Effector memory CD8-positive, alpha-beta T cell (primary cell): ENCODE measurements at places on chromosomes 5 and 9.

- peaks cover 3% of the 10 kb centered on the region for H3K36me3 ChIP-seq
- no peak for DNase-seq
- no peaks in the 10 kb centered on the region for H3K4me1 ChIP-seq
- peaks cover 18% of the 10 kb centered on the region for H3K27me3 ChIP-seq
Observed at GRCh38 chr5:109506556-109506955, 96.8 kb upstream of the PJA2 start.

DNA sequence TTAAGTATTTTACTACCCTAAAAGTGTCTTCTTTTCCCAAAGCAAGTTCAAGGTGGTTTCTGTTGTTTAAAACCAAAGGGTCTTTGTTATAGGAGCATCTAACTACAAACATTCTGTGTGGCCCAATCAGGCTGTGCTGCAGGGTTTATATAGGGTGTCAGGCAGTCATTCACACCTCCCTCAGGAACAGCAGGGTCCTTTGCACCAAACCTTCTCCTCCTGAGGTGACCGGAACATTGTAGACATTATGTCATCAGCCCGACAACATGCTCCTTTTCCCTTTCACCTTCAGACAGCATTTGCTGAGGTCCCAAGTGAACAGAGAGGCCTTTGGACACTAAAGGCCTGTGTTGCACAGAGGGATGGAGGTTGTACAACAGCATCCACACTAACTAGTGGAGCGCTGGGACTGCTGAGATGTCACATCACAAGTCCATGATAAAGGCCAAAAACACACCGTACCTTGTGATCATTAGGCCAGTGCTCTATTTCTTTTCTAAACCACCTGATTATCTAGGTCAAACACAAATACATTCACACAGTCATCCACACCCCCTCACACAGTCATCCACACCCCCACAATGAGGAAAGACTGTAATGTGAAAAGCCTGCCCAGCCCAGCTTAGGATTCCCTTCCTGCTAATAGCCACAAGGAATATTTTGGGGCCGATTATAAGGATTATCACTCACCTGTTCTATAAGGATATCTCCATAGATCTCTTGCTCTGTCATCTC lies 123.8 kb upstream of the VLDLR start:
- no peaks in the 10 kb centered on the region for H3K36me3 ChIP-seq
- no peak overlapping the region for H3K27ac ChIP-seq
- no peak for DNase-seq
- H3K4me3 ChIP-seq: no peak overlapping the region
- H3K27me3 ChIP-seq: no peaks in the 10 kb centered on the region

GRCh38 chr9:87550253-87550954 lies 52.7 kb downstream of the DAPK1 start:
- no peak for DNase-seq
- H3K4me1 ChIP-seq: no peaks in the 10 kb centered on the region
- no peak overlapping the region for H3K4me3 ChIP-seq

DNA sequence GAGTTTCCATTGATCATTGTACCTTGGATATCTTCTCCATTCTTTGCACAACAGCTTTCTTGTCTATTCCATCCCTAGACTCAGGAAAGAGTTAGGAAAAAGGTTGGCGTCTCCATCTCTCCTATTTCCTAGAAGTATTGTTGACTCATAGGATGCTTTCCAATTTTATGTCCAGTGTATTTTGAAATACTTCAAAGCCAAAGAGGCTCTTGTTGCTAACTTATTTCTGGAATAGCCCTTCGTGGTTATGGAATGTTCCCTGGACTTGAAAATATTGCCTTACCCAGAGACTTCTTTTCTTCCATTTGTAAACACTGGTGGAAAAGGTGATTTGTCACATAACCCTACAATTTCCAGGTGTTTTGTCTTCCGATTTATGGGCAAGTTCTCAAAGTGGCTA lies 402.3 kb upstream of the ZNF608 start:
- DNase-seq: no peak
- no peaks in the 10 kb centered on the region for H3K27me3 ChIP-seq
- H3K4me3 ChIP-seq: no peak overlapping the region
- H3K4me1 ChIP-seq: no peaks in the 10 kb centered on the region
- no peaks in the 10 kb centered on the region for H3K36me3 ChIP-seq
- H3K27ac ChIP-seq: no peak overlapping the region

GRCh38 chr9:131804826-131805225 lies 65.0 kb upstream of the RAPGEF1 start:
- DNase-seq: no peak
- H3K36me3 ChIP-seq: no peaks in the 10 kb centered on the region
- no peak overlapping the region for H3K27ac ChIP-seq
- H3K4me3 ChIP-seq: no peak overlapping the region

- peak; percentile 40 for DNase-seq
- peaks cover 23% of the 10 kb centered on the region for H3K4me1 ChIP-seq
- no peaks in the 10 kb centered on the region for H3K27me3 ChIP-seq
- peaks cover 24% of the 10 kb centered on the region for H3K36me3 ChIP-seq
- H3K27ac ChIP-seq: no peak overlapping the region
Observed at GRCh38 chr9:33170464-33171415, 3.6 kb upstream of the B4GALT1 start.
